ENCODE measurements at places on chromosomes 7 and 10. TPM values are rescaled to one million over a fixed set of nuclear protein-coding genes. Genes with fewer than 3 reads are reported as not detected.
A peak's percentile ranks its signal among the peaks of the same experiment; 100 is the strongest.

The PPP1R3C gene
- 3.6 TPM for total RNA-seq

The PILRA gene
- total RNA-seq: 2.7 TPM

The PON2 gene
- 92.3 TPM for total RNA-seq

The TTYH3 gene
- total RNA-seq: 237 TPM

The TEX36 gene
- not detected for total RNA-seq

The XRCC2 gene
- 28.2 TPM for total RNA-seq

The GPR85 gene
- 1.6 TPM for total RNA-seq

The SLC16A9 gene
- total RNA-seq: 23.1 TPM

The CHAT gene
- 3.3 TPM for total RNA-seq

The TMEM273 gene
- 0.37 TPM for total RNA-seq

The HPS1 gene
- total RNA-seq: 46.9 TPM

The SRI gene
- total RNA-seq: 143 TPM

DNA sequence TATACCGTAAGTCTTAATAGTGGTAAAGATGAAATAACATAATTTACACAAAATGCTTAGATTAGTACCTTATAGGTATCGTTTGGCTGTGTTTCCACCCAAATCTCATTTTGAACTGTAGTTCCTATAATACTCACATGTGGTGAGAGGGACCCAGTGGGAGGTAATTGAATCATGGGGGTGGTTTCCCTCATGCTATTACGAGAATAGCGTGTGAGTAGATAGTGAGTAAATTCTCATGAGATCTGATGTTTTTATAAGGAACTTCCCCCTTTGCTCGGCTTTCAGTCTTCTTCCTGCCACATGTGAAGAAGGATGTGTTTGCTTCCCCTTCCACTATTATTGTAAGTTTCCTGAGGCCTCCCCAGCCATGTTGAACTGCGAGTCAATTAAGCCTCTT is 426.3 kb upstream of the POT1 start:
- no peaks in the 10 kb centered on the region for H3K36me3 ChIP-seq
- no peaks in the 10 kb centered on the region for H3K27me3 ChIP-seq
- H3K4me3 ChIP-seq: no peak overlapping the region
- H3K27ac ChIP-seq: no peak overlapping the region
- H3K4me1 ChIP-seq: no peaks in the 10 kb centered on the region
- DNase-seq: no peak

DNA sequence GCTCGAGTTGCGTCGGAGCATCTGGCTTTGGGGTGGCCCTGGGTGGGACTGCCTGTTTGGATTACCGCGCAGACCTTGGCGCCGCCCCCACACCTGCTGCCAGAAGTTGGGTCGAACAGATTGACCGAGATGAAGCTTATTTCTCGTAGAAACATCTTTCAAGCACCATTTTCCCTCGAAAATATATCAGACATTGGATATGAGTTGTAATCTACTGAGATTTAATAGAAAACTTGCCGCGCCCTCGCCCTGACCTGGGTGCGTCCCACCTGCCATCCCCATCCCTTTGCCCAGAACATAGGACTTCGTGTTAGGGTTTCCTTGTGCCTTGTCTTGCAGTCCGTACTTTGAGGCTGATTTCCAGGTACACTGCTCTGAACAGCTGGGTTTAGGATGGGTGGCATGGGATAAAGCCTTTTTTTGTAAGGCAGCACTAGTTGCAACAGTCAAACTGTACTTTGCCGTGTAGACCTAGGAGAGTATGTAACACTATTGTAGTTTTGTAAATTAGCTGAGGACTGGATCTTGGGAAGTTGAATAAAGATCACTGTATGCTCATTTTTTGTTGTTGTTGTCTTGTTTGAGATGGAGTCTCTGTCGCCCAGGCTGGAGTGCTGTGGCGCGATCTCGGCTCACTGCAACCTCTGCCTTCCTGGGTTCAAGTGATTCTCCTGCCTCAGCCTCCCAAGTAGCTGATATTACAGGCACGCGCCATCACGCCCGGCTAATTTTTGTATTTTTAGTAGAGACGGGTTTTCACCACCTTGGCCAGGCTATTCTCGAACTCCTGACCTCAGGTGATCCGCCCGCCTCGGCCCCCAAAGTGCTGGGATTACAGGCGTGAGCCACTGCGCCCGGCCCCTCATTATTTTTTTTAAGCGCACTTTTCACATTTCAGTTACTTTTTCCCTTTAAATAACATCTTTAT is 978 bp downstream of the OGDH start:
- H3K36me3 ChIP-seq: peaks cover 3% of the 10 kb centered on the region
- peaks cover 27% of the 10 kb centered on the region for H3K4me1 ChIP-seq
- peak overlapping the region; percentile 99 for H3K4me3 ChIP-seq
- peaks cover 16% of the 10 kb centered on the region for H3K27me3 ChIP-seq

GRCh38 chr10:132574783-132575319 is 37.3 kb downstream of the INPP5A start:
- DNase-seq: no peak
- no peak overlapping the region for H3K4me3 ChIP-seq
- H3K4me1 ChIP-seq: peaks cover 8% of the 10 kb centered on the region
- no peaks in the 10 kb centered on the region for H3K36me3 ChIP-seq
- no peak overlapping the region for H3K27ac ChIP-seq

DNA sequence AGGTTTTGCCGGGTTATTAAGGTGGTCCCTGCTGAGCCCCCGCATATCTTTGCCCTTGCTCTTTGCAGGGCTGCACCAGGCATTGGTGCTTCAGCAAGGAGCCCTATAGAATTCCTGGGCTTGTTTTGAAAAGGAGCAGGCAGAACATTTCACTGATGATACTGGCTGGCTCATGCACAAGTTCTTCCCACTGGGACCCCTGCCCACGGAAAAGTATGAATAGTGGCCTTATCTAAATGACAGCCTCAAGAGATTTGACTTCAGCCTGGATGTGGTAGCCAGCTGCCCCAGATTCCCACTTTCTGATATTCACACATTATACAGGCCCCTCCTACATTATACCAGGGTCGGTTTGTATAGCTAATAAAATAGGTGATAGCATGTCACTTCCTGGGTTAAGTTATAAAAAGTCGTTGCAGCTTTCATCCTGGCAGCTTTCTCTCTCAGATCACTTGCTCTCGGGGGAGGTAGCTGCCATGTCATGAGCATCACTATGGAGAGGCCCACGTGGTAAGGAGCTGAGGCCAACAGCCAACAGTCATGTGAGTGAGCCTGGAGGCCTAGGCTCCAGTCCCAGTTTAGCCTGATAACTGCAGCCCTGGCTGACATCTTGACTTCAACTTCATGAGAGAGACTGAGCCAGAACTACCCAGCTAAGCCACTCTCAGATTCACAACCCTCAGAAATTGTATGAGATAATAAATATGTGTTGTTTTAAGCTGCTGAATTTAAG is 16.8 kb upstream of the CRTAC1 start:
- no peak overlapping the region for H3K4me3 ChIP-seq
- H3K27ac ChIP-seq: no peak overlapping the region
- H3K27me3 ChIP-seq: peaks cover 68% of the 10 kb centered on the region
- no peaks in the 10 kb centered on the region for H3K36me3 ChIP-seq
- no peak for DNase-seq

DNA sequence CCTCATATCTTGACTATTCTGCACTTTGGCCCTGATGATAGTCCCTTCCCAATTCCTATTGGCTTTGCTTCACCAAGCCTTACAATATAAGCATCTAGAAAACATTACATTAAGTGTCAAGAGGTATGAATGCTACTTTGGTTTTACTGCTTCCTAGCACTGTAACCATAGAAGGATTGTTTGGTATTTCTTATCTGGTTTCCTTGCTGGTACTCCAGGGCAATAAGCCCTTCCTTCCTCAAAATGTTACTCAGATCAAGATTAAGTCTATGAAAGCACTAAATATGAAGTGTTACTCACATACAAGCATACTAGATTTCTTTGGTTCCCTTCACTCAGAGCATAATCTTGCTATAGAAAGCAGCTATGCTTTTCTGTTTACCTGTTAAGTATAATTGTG is 492.5 kb downstream of the ETV1 start:
- no peaks in the 10 kb centered on the region for H3K4me1 ChIP-seq
- H3K27me3 ChIP-seq: no peaks in the 10 kb centered on the region
- no peak overlapping the region for H3K4me3 ChIP-seq

- DNase-seq: no peak
- H3K27me3 ChIP-seq: no peaks in the 10 kb centered on the region
- H3K36me3 ChIP-seq: no peaks in the 10 kb centered on the region
- no peak overlapping the region for H3K27ac ChIP-seq
Measured at GRCh38 chr10:10213237-10213636, 804.4 kb upstream of the CELF2 start.

GRCh38 chr10:37495415-37495814 is 362.0 kb downstream of the ZNF248 start:
- no peaks in the 10 kb centered on the region for H3K27me3 ChIP-seq
- no peak overlapping the region for H3K4me3 ChIP-seq
- no peak for DNase-seq
- H3K36me3 ChIP-seq: peaks cover 3% of the 10 kb centered on the region
- H3K27ac ChIP-seq: no peak overlapping the region

GRCh38 chr7:16669581-16669980 is 23.6 kb downstream of the BZW2 start:
- H3K27ac ChIP-seq: no peak overlapping the region
- no peaks in the 10 kb centered on the region for H3K27me3 ChIP-seq
- no peak overlapping the region for H3K4me3 ChIP-seq

- peaks cover 20% of the 10 kb centered on the region for H3K4me1 ChIP-seq
- no peaks in the 10 kb centered on the region for H3K36me3 ChIP-seq
- no peak overlapping the region for H3K27ac ChIP-seq
- H3K27me3 ChIP-seq: no peaks in the 10 kb centered on the region
- DNase-seq: no peak
Measured at GRCh38 chr7:91946549-91946948, 5.9 kb downstream of the AKAP9 start.

DNA sequence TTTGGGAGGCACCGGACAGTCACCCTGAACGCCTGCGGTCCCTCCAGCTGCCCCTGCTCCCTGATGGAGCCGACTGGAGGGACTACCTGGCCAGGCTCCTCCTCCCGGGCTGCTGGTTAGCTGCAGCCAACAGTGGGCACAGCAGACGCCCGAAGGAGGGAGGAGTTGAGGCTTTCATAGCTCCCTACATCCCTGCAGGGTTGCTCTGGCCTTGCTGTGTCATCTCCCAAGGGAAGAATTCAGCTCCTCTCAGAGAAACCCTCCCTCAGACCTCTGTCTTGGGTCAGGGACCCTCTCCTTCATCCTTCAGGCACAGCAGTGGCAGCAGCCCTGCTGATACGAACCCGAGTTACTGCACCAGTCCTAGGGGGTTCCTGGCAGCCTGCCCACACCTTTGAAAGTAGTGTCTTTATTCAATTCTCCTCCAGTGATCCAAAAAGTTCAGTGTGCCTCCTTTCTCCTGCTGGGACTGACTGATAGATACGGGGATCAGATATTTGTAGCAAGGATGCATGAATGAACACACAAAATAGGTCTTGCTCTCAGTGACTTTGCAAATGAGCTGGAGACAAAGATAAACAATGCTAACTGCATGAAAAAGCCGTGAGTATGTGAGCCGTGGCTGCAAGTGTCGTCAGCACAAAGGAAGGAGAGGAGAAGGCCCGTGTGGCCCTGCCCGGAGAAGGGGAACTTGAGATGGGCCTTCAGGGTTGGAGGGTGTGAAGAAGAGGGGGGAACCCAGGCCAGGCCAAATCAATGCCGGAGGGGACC is 136.6 kb downstream of the PRKAG2 start:
- DNase-seq: no peak
- no peaks in the 10 kb centered on the region for H3K36me3 ChIP-seq
- H3K4me1 ChIP-seq: peaks cover 50% of the 10 kb centered on the region
- no peaks in the 10 kb centered on the region for H3K27me3 ChIP-seq
- H3K27ac ChIP-seq: peak overlapping the region; percentile 91

DNA sequence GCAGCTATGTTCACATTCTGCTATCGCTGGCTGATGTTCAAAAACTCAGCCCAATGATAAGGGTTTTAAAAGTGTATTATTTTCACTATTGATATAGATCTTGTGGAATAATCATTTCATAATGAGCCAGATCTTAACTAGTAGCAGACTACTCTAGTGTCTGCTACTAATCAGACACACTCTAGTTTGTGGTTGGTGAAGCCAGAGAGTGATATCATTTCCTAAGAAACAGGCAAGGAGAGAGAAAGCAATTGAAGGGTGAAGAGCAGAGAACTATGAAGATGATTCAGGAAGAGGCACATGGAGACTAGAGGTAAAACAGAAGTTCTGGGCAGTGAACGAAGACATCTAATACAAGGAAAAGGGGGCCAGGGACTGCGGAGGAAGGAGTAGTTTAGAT is 58.2 kb upstream of the BET1 start:
- H3K27ac ChIP-seq: no peak overlapping the region
- no peak for DNase-seq
- H3K4me1 ChIP-seq: no peaks in the 10 kb centered on the region
- no peaks in the 10 kb centered on the region for H3K36me3 ChIP-seq
- no peak overlapping the region for H3K4me3 ChIP-seq

- no peak overlapping the region for H3K4me3 ChIP-seq
- H3K4me1 ChIP-seq: peaks cover 4% of the 10 kb centered on the region
- H3K36me3 ChIP-seq: no peaks in the 10 kb centered on the region
- no peak overlapping the region for H3K27ac ChIP-seq
- peaks cover 40% of the 10 kb centered on the region for H3K27me3 ChIP-seq
Measured at GRCh38 chr7:44177570-44178131, 11.6 kb downstream of the GCK start.

- H3K27ac ChIP-seq: no peak overlapping the region
- H3K36me3 ChIP-seq: peaks cover 2% of the 10 kb centered on the region
- H3K4me1 ChIP-seq: peaks cover 10% of the 10 kb centered on the region
- no peak for DNase-seq
- no peak overlapping the region for H3K4me3 ChIP-seq
- H3K27me3 ChIP-seq: no peaks in the 10 kb centered on the region
Measured at GRCh38 chr10:3111621-3112163, 44.3 kb downstream of the PFKP start.

- H3K4me1 ChIP-seq: peaks cover 77% of the 10 kb centered on the region
- DNase-seq: peak; percentile 67
- H3K4me3 ChIP-seq: peak overlapping the region; percentile 73
- no peaks in the 10 kb centered on the region for H3K36me3 ChIP-seq
- peak overlapping the region; percentile 95 for H3K27ac ChIP-seq
Measured at GRCh38 chr10:102413053-102413705, 5.4 kb downstream of the PSD start.

DNA sequence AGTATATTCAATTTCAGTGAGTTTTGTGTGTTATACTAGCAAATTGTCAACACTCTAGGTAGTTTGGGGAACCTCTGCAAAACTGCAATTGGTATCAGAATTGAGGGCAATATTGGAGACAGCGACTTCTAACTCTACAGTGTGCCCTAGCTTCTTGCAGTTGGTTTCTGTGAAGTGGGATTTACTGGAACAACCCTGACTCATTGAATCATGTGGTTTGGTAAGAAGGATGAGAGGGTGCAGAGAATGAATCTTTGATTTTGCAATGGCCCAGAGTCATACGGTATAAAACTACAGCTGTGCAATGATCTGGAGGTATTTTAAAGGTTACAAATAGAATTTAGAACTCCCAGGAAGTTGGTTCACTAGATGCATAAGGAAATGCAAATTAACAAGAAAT is 129.1 kb upstream of the PPP1R3A start:
- DNase-seq: no peak
- no peak overlapping the region for H3K27ac ChIP-seq
- no peaks in the 10 kb centered on the region for H3K27me3 ChIP-seq
- no peak overlapping the region for H3K4me3 ChIP-seq
- H3K36me3 ChIP-seq: no peaks in the 10 kb centered on the region
